ENCODE measurements at places on chromosomes 7 and 10.

- no peak for DNase-seq
Observed at GRCh38 chr10:126777714-126778113, 107.2 kb upstream of the C10orf90 start.

GRCh38 chr10:74855027-74855426 lies 28.6 kb downstream of the KAT6B start:
- DNase-seq, result no peak

GRCh38 chr10:113487154-113487553 lies 65.7 kb upstream of the HABP2 start:
- no peak for DNase-seq

- DNase-seq, result no peak
Observed at GRCh38 chr10:66723608-66724400, 202.0 kb upstream of the LRRTM3 start.

- DNase-seq, result no peak
Observed at GRCh38 chr10:26579256-26580063, 118.0 kb upstream of the PDSS1 start.

DNA sequence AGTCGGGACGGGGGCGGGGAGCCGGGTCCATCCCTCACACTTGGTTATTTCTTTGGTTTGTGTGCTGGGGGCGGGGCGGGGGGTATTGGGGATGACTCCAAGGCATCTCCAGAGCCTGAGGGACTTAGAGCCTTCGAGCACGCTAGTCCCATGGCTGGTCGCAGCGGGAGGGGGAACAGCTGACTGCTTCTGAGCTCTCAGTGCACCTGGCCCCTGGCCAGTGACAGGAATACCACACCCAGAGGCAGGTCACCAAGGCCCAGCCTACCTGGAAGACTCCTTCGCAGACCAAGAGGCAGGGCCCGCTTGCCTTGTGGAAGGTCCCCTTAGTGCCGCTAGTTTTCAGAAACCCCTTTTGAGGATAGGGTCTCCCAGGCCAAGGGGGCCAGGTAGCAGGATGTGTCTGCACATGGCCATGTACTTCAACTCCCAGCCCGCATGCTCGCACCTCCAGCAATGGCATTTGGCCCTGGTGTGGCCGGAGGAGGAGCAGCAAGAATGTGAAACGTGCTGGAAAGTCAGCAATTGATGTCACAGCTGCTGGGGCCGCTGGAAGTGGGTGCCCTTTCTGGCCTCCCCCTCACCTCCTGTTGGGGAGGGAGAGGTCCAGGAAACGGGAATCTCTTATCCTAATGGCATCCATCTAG lies 40.3 kb downstream of the AGAP3 start:
- DNase-seq, result no peak

- DNase-seq, result no peak
Observed at GRCh38 chr10:30817541-30817940, 188.0 kb upstream of the LYZL2 start.

DNA sequence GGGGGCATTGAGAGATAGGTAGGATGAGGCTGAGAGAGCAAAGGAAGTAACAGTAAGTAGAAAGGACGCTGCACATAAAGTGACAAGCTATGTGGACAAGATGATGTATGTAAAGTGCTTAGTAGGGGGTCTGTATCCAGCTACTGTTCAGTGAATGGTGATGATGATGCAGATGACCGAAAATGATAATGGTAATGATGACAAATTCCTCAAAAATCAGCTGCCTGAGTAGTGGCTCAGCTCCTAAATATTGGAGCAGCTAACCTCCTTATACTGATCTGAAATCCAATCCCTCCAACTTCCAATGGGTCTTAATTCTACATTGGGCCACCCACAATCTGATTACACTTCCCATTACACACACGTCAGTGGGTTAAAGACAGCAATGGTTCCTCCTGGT lies 27.1 kb upstream of the KCNMA1 start:
- DNase-seq, result no peak

- no peak for DNase-seq
Observed at GRCh38 chr7:5501465-5501864, 77.8 kb upstream of the TNRC18 start.

DNA sequence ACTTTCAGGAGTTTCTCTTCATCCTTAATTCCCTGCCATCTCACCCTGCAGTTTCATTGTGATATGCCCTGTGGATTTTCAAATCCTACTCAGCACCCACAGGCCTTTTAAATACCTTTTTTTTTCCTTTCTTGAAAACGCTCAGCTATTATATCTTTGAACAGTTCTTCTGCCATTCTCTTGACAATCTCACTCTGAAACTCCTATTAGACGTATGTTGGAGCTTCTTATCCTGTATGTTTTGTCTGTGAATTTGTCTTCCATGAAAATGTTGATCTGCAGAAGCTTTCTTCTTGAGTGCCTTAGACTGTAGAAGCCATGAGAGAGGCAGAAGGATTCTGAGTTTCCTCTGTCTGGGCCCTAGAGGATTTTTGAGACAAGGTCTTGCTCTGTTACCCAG lies 18.9 kb upstream of the YAE1 start:
- no peak for DNase-seq

DNA sequence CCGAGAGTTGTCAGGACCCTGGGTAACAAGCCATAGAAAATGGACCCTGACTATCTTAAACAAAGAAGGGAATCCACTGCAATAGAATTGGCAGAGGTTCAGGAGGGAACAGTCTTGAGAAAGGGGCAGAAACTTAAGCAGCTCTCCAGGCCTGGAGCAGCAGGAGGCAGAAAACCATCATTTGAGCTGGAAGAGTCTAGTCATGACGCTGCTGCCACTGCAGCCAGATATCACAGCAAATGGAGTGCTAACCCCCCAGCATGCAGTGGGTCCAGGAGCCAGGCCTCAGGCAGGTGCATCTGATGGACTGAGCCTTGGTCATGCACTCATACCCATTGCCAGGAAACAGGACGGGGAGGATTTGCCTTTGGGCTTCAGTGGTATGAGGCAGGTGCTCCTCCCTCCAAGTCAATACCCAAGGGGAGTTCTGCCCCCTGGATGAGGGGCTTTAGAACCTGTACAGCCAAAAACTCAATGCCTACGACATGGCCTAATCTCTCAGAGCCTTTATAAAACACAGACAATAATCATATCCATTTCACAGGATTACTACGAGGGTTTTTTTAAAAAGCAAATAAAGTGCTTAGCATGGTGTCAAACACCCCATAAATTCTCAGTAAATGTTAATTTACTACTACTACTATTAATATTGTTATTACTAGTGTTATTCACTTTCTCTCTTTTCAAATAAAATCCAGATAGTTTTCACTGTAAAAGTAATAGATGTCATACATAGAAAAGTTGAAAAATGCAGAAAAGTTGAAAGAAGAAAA lies 30.7 kb downstream of the DUSP5 start:
- DNase-seq, result no peak

GRCh38 chr10:5292196-5292735 lies 72.5 kb upstream of the UCN3 start:
- DNase-seq, result no peak

DNA sequence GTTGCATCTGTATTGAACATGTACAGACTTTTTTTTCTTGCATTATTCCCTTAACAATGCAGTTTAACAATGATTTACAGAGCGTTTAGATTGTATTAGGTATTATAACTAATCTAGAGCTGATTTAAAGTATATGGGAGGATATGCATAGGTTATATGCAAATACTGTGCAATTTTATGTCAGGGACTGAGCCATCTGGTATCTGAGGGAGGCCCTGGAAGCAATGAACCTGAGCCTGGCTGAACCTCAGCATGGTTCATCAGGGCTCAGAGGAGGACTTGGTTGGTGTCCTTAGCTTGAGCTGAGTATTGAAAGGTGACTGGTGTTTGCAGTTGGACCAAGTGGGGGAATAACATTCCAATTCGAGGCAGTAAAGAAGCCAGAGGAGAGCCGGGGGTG lies 4.8 kb downstream of the ADCK2 start:
- no peak for DNase-seq

- no peak for DNase-seq
Observed at GRCh38 chr10:60335708-60336107, 54.0 kb downstream of the ANK3 start.

DNA sequence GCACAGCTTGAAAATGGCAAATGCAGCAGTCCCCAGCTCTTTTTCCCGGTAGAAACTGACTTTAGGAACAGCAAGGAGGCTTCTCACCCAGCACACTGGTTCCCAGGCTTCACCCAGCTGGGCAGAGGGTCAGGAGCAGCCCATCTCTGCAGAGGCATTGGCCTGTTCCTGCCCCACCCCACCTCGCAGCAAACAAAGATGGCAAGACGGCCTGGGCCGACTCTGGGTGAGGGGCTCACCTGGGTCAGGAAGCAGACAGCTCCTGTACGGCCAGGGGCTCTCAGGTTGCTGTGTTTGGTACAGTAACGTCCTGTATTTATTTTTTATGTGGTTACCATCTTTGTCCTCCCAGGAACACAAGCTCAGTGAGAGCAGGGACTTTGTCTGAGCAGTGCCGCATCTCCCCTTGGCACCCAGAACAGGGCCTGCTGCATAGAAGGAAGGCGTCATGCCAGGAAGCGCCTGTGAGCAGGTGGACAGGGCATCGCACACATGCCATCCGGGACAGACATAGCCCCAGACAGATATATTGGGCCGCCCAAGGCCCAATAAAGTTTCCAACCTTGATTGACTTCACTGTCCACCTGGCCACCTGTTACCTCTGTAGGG lies 585.0 kb upstream of the FOXK1 start:
- no peak for DNase-seq

- no peak for DNase-seq
Observed at GRCh38 chr7:139937715-139938114, 108.7 kb downstream of the TBXAS1 start.

DNA sequence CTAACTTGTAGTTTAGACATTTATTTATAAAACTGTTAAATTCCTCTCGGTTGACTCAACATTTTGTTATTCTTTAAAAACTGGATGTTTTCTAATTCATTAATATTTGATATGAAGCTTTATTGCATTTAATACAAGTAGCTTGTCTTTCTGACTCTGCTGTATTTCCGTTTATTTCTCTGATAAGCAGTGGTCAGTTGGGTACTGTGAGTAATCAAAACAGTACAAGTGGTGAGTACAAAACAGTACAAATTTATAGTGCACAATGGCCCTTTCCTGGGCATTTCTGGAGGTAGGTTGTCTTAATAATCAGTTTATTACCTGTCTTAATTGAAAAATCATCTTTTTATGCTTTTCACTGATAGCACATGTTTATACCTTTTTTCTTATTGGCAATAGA lies 182.7 kb downstream of the CCSER2 start:
- no peak for DNase-seq

GRCh38 chr7:120475994-120476393 lies 203.0 kb downstream of the KCND2 start:
- peak; percentile 48 for DNase-seq

DNA sequence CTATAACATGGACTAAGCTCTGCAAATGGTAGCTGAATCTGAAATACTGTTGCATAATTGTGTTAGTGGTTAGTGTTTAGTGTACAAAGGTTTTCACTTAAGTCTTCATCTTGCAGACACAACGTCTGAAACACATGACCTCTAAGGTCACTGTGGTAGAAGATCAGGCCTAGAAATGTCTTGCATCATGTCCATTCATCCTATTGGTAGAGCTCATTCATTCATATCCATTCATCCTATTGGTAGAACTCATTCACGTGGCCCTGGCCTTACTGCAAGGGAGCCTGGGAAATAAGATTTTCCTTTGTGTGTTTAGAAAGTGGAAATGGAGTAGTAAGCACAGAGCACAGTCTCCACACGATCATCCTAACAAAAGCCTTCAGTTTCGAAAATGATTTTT lies 485.8 kb downstream of the PLXNA4 start:
- no peak for DNase-seq

DNA sequence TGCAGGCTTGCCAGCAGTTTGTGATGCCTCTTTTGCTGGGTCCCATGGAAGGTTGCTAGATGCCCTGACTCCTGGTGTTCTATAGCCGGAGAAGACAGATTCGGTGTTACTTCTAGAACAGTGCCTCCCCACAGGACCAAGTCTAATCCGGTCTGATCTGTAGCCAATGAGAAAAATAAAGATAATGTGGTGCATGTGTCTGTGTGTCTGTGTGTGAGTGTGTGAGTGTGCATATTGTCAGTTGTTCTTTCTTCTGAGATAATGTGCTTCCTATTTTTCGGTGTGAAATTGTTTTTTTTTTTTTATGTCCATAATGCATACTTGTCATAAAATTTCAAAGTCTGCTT lies 29.7 kb upstream of the ZNRF2 start:
- DNase-seq, result no peak

DNA sequence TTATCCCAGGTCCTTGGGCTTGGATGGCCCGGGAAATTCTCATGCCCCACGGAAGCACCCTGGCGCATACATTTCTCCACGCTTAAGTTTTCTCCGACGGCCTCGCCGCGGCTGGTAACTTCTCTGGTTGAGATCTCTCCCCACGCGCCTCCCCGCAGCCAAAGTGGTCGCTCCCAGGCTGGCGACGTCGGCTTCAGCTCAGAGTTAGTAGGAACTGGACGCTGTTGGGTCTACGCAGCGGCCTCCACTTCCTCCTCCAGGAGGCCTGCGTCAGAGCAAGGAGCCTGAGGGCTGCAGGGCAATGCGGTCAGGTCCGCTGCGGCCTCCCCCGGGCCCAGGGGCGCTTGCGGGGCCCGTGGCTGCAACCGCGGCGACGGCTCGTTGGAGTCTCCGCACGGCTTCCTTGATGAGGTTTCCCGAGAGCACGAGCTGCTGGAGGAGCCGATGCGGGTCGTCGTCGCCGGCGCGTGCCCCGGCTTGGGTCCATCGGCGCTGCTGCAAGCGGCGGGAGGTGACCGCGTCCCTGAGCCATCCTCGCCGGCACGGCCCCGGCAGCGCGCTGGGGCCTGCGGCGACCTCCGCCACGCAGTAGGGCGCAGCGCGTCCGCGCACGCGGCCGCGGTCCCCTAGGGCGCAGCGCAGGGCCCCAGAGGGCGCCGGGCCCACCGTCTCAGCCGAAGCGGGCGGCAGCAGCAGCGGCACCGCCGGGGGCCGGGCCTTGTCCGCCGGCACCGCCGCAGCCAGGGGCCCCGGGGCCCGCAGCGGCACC lies 744 bp downstream of the FRAT2 start:
- DNase-seq, result no peak

DNA sequence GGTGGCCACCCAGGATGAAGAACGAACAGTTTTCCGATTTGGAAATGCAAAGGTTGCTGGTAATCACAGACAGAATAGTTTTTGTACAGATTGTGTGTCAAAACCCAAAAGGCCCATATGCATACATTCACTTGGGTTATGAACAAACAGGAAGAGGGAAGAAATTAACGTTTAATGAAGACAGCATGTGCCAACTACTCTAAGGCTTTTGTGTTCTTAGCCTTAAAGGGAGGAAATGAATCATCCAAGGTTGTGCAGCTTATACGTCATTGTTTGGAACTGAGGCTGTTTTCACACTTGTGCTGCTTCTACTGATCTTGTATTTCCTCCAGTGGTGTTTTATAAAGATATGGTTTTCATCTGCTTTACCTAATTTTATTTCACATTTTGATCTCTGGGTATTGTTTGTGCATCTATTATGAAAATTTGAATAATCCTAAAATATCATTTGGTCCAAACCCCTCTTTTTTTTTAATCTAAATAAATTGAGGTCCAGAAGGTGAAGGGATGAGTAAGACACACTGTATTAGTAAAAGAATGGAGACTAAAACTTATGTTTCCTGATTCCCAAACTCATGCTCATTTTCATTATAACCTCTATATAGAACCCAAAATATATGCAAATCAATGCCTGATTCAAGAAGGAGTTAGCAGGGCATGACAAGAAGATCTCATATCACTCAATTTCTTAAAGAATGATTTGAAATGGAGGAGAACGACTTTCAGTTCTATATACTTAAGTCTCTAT lies 373.1 kb downstream of the THSD7A start:
- DNase-seq, result no peak
